ENCODE measurements at places on chromosomes 12 and 14.

DNA sequence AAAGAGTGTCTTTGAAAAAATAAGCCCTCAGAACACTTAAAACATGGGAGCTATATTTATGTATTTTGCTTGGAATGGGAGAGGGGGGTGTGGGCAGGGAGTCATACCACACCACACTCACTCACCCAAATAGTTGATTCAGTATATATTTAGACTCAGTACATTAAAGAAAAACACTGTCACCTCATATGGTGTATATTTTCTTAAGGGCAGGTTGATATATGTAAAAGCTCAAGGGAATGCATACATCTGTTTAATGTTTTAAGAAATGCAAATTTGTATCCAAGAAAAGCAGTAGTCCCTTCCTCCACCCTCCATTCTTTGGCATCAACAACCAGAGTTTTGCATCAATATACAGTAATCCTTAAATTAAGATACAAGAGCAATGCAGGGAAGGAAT, 1.4 kb downstream of the NFYB start:
- no peak for DNase-seq

DNA sequence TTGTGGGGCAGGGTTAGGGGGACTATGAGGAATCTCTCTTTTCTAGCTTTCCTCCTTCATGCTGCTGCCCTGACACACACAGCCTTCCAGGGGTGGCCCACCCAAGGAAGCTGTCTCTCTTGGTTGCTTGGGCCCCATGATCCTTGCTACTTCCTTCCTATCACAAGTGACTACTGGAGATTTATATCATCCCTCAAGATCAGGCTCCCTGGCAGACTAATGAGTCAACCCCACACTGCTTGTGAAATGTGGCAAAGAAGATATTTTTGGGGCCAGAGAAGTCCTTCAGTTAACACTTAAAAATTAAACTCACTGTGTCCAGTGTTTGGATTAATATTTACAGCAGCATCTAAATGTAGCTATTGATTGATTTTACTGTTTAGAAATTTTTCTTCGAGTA, 1.5 kb downstream of the OR4E1 start:
- no peak for DNase-seq

DNA sequence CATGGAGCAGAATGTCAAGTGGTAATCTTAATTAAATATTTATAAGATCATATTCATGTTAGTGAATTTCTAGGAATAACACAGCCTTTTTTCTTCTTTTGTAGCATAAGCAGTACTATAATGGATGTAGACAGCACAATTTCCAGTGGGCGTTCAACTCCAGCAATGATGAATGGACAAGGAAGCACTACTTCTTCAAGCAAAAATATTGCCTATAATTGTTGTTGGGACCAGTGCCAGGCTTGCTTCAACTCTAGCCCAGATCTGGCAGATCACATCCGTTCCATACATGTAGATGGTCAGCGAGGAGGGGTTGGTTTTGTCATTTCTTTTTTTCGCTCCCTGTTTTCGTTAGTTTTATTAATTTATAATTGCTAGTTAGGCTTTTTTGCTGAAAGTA, 23.1 kb downstream of the AEBP2 start:
- no peak for DNase-seq

DNA sequence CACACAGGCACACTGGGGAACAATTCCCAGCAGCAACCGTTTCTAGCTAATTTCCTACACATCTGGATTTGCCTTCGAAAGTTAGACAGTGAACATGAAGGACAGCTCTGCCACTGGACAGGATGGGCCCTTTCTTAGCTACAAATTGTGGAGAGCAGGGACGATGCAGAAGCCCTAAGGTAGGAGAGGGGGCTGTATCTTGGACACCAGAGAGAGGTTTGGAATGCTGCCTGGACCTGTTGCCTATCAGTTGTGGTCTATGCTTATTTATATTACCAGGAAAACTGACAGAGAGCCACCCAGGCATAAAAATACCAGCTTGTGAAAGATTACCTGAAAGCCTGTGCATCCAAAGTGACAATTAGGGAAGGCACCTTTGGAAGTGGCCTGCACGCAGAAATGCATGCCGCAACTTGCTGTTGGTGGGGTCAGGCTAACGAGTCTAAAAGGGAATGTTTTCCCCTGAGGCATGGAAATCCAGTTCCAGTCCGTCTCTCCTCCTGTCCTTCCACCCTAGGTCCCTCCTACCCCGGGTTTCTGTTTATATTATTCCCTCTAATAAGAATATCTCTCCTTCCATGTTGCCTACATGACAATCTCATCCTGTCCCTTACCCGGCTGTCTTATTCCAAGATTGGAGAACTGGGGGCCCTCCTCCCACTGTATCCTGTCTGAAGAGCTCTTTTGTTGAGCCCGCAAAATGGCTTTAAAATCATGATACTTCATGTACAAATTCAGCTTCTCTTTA, 60.2 kb downstream of the MDM2 start:
- no peak for DNase-seq

- no peak for DNase-seq
These were observed 79.2 kb downstream of the MDGA2 start for GRCh38 chr14:47596232-47596631.

GRCh38 chr14:76309572-76310162, 66.3 kb upstream of the ESRRB start:
- DNase-seq, result no peak

- no peak for DNase-seq
These were observed 326.8 kb downstream of the SYT1 start for GRCh38 chr12:79191391-79191790.

GRCh38 chr14:50051106-50051505, 65.3 kb downstream of the VCPKMT start:
- no peak for DNase-seq

- no peak for DNase-seq
These were observed 79.9 kb downstream of the NEDD1 start for GRCh38 chr12:96986883-96987523.

DNA sequence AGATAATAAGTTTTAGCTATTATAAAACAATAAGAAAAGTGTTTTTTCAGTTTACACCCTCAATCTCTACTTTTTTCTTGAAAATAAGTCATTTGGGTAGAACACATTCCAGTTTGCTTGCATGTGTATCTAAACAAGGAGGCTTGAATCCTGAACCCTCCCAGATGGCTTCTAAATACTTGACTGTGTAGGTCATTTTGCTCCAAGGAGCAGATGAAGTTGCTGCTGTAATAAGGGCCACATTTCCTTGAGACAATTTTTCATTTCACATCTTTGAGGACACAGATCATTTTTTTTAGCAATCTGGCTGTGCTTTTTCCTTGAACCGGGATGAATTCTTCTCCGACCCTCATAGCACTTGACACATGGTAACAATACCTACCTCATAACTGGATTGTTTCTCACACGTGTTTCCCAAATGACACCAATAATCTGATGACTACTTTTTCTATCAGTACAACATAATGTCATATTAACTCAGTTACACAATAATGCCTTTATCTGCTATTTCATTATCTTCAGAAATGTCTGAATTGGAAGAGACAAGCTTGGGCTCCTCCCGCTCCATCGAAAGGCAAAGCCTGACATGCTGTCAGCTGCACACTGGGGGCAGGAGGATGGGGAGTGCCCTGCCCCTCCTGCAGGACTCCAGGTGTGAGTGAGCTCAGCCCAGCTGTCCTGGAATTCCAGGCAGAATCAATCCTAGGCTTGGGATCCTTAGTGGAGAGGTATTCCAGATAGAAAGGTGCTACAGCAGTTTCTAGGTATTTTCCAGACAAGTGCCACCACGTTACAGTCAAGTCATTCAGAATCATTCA, 30.9 kb downstream of the GPHB5 start:
- DNase-seq, result no peak

DNA sequence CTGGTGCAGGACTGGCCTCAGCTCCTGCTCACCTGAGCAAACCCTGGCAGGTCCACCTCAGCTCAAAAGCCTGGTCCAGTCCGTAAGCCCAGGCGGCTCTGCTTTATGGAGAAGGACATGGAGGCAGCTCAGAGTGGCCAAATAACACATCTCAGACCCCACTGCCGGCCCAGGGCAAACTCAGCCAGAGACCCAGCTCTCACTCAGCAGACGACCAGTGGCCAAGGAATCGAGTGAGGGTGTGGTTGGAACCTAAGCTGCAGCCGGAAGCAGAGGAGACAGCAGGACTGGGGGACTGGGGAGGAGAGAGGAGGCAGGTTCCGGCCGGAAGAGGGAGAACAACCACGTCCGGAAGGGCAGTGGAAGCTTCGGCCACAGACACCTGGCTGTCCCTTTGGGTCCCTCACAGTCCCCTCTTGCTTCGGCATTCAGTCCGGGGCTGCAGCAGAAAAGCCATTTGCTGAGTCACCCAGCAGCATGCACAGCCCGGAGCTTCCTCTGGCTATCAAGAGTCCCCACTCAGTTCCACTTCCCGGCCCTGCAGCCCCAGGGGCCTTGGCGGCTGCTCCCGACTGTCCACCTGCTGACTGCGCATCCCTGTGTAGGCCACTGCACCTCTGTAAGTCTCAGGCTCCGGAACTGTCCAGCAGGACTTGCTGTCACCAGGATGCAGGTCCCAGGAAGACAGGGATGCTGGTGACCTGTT, 104.0 kb downstream of the CALM1 start:
- DNase-seq, result no peak

DNA sequence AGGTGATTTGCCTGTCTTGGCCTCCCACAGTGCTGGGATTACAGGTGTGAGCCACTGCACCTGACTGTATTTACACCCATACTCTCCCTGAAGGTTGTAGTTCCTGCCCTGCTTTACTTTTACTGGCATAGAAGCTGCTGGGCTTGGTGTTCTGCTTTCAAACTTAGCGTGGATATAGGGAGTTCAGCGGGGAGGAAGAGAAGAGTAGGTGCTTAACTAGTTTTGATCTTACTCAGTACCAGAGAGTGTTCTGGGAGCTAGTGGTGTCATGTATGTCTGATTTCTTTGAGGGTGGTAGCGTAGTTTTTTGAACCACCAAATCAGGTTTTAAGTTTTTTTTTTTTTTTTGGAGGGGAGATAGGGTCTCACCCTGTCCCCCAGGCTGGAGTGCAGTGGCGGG, 13.8 kb downstream of the RCOR1 start:
- DNase-seq, result no peak

DNA sequence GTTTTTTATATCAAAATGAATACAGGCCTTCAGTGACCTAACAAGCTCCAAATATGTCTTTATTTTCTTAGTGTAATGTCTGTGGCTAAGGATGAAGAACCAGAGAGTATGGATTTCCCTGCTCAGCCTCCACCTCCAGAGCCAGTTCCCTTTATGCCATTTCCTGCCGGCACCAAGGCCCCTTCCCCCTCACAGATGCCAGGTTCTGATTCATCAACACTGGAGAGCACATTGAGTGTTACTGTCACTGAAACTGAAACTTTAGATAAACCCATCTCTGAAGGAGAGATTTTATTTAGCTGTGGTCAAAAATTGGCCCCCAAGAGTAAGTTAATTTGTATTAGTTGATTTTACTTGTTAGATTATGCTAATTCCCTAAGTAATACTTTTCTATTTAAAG, 61.0 kb downstream of the KIAA0586 start:
- no peak for DNase-seq
